Caki2 (cell line): ENCODE measurements at places on chromosomes 2 and 18.

GRCh38 chr2:29281086-29281915 lies 166.1 kb downstream of the CLIP4 start:
- peak; percentile 12 for DNase-seq

DNA sequence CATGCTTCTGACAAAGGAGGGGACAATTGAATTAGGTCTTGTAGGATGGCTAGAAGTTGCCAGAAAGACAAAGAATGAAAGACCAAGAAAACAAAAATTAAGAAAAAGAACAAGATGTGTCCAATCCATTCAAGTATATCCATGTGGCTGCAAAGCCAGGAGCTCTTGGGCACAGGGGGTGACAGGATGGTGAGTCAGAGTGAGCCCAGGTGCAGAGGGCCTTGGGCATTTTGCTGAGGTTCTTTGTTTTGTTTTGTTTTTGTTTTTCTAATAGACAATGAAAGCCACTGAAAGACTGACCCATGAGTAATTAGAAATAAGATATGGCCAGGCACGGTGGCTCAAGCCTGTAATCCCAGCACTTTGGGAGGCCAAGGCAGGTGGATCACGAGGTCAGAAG lies 104.6 kb upstream of the KLHL29 start:
- DNase-seq, result peak; percentile 64

DNA sequence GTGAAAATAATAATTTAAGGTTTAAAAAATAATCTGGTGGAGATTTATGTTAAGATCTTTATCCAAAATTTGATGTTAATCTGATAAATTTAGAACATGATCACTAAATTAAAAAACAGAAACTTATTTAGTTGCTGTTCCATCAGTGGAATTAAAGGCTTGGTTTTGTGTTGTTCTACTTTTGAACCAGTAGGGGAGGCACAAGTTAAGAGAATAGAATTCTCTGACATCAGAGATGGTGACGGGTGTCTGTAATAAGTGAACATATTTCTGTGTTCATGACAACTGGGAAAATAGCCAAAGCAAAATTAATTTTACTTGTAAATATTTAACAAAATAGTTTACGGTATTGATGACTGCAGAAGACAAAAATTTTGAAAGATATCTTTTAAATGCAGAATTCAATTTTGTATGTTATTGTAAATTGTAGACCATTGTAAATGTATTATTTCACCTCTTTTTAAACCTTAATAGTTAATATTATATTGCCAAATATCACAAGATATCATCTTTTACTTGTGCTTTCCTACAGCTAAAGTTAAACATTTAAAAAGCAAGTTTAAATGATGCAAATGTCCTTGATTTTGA lies 106.0 kb downstream of the UBR3 start:
- DNase-seq, result no peak

DNA sequence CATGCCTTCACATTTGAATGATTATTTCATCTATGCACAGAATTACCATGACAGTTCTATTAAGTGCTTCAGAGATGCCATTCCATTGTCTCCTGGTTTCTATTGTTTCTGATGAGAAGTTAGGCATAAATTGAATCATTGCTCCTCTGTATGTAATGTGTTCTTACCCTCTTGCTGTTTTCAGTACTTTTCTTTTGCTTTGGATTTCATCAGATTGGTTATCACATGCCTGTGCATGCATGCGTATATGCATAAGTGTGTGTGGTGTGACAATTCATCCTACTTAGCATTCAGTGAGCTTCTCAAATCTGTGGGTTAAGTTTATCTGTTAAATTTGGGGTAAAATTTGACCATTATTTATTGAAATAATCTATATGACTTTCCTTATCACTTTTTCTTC lies 263.3 kb upstream of the RND3 start:
- no peak for DNase-seq

GRCh38 chr2:49306925-49307324 lies 152.6 kb upstream of the FSHR start:
- DNase-seq, result peak; percentile 8
